ENCODE measurements at places on chromosomes 16 and 17.

DNA sequence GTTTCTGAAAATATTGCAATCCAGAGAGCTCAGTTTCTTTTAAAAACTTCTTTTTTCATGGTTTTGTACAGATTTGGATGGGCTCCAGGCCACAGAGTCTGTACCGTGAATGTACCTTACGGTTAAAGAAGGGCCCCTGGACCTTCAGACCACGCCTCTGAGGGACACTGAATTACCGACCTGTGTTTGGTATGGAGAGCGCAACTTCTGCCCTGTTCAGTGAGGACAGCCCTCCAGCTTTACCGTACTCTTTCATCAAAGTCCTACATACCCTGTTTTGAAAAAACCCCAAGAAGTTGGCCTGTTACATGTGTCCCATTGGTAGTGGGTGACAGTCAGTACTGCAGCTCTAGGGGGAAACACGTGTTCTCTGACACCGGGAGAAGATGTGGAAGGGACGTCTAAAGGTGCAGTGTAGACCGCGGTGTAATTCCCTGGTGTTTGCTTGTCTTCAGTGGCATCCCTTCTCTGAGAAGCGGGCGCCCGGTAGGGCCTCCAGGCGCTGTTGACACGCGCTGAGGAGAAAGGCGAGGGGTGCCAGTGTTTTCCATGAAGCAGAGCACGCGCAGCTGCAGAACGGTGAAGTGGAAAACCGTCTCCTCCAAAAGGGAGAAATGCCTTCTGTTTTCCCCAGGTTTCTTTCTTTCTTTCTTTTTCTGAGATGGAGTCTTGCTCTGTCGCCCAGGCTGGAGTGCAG, 6.2 kb downstream of the PGS1 start:
- no peak for DNase-seq

DNA sequence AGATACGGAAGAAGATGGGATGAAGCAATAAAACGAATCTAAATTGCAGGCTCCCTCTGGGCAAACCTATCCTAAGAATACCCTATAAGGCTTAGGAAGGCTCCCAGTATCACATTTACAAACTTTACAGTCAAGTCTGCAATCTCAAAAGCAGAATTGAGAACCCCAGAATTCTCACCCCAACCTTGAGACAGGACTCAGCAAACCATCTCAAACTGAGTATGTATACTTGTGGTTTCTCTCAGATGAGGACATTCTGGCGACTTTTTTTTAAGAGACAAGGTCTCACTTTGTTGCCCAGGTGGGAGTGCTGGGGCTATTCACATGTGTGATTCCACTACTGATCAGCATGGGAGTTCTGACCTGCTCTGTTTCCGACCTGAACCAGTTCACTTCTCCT, 19.3 kb upstream of the ITGA2B start:
- no peak for DNase-seq

- no peak for DNase-seq
These were observed 161.9 kb upstream of the NOL11 start for GRCh38 chr17:67555855-67556254.

GRCh38 chr16:51761001-51761400, 609.9 kb upstream of the SALL1 start:
- DNase-seq: no peak

GRCh38 chr17:35377706-35378105, 4.3 kb upstream of the SLFN11 start:
- DNase-seq: no peak

- no peak for DNase-seq
These were observed 5.2 kb upstream of the FANCA start for GRCh38 chr16:89821438-89822187.

DNA sequence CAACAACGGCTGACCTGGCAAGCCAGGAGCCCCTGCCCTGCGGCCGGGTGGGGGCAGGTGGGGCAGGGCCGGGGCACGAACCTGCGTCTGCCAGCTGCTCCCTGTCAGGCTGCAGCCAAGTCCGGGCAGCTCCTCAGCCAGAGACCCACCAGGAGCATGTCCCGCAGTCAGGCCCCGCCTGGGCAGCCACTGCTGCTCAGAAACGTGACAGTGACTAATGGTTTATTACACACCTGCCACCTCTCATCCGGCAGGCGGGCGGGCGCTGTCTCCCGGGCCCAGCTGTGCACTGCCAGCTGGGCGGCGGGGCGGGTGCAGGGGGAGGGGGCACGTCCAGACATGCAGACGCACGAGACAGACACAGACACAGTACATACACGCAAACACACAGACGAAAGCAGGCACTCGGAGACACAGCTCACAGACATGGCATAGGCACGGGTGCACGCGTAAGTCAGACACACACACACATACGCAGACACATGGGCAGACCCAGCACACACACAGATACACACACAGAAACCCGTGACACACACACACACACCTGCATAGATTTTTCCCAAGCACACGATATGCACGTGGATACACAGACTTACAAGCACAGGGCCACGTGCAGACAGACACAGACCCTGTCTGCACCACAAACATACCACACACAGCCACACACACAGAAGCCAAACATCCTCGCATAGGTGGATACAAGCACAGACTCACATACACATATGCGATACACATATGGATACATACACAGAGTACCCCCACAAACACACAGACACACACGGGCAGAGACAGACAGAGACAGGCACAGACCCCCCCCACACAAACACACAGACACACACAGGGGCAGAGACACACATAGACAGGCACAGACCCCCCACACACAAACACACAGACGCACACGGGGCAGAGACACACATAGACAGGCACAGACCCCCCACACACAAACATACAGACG, 248.3 kb upstream of the CIBAR2 start:
- no peak for DNase-seq

GRCh38 chr17:47172696-47173565, 16.2 kb downstream of the CDC27 start:
- DNase-seq: no peak

GRCh38 chr16:2520097-2520783, at the start of gene AMDHD2:
TSS of gene AMDHD2 (plus strand) at chr16:2520371. CDS start at chr16:2520459, 88 bp downstream.
- DNase-seq: peak; percentile 88

DNA sequence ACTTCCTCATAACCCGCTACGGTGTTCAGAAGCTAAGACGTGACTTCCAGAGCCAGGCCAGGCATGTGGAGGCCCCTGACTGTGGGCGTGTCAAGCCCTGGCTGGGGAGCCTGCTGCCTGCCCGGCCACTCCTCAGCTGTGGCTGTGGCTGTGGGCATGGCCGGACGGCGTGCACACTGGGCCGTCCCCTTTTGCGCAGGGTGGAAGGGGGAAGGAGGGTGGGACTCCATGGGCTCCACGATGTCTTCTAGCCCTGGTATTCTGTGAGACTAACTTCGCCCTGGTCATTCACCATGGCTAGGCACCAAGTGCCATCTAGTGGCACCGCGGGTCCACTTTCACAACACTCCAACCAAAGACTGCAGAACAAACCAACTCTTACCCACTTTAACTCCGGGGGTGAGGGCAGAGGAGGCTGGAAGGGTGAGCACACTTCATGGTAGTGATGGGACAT, 67.9 kb downstream of the N4BP1 start:
- DNase-seq: no peak

- no peak for DNase-seq
These were observed 20.5 kb upstream of the ITGA3 start for GRCh38 chr17:50035421-50035879.

GRCh38 chr16:65113441-65113840, 8.4 kb downstream of the CDH11 start:
- DNase-seq: no peak

GRCh38 chr17:49121696-49122292, 10.8 kb upstream of the B4GALNT2 start:
- no peak for DNase-seq
